ENCODE measurements at places on chromosomes 11 and 22.

GRCh38 chr22:42932197-42932519 lies 75.1 kb upstream of the ARFGAP3 start:
- no peak for DNase-seq

- DNase-seq, result peak; percentile 48
These were observed 1.3 kb downstream of the TIGD3 start for GRCh38 chr11:65355776-65356393.

DNA sequence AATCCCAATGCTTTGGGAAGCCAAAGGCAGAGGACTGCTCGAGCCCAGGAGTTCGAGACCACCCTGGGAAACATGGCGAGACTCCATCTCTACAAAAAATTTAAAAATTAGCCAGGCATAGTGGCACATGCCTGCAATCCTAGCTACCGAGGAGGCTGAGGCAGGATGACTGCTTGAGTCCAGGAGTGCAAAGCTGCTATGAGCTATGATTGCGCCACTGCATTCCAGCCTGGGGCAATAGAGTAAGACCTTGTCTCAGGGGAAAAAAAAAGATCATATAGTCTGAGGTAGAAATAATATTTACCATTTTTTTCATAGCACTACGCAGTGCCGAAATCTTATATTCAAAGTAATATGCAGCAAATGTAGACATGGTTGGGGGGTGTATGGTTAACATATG lies 47.8 kb downstream of the MRTFA start:
- DNase-seq, result peak; percentile 80

- DNase-seq, result peak; percentile 36
These were observed 57.6 kb downstream of the KCNJ4 start for GRCh38 chr22:38397189-38398085.

GRCh38 chr11:36751335-36751781 lies 153.3 kb upstream of the RAG2 start:
- no peak for DNase-seq

- DNase-seq, result no peak
These were observed 324.7 kb downstream of the ETS1 start for GRCh38 chr11:128262463-128263345.

- peak; percentile 86 for DNase-seq
These were observed at the start of gene BIRC3 for GRCh38 chr11:102317099-102317767. TSS of gene BIRC3 (plus strand) at chr11:102317484. CDS start at chr11:102324510, 7,026 bp downstream.

GRCh38 chr11:131186629-131187101 lies 183.8 kb upstream of the NTM start:
- DNase-seq, result peak; percentile 1

DNA sequence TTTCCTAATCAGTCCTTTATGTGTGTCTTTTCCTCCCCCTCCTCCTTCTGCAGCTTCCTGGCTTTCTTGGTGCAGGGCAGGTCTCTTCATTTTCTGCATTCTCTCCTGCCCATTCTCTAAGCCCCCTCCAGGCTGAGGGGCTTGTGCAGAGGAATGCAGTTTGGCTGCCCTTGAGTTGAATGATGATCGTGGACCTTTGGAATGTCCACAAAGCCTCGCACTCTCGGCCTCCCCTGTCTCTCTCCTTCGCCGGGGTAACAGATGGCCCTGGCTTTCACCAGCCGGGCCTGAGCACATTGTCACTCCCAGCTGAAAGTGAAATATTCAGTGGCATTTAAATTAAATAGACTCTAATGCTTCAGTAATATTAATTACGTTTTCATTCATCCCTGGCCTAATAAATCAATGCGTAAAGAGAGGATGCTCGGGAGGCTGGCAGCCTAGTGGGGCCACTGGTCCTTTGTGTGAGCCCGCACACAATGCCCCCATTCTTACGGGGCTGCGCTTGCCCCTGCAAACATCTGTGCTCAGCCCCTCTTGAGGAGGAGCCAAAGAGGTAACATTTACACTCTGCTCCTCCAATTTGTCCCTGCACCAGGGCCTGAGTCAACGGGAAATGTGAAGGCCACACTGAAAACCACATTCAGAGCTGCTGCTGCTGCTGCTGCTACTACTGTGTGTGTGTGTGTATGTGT lies 64.9 kb upstream of the PAX6 start:
- DNase-seq, result no peak

DNA sequence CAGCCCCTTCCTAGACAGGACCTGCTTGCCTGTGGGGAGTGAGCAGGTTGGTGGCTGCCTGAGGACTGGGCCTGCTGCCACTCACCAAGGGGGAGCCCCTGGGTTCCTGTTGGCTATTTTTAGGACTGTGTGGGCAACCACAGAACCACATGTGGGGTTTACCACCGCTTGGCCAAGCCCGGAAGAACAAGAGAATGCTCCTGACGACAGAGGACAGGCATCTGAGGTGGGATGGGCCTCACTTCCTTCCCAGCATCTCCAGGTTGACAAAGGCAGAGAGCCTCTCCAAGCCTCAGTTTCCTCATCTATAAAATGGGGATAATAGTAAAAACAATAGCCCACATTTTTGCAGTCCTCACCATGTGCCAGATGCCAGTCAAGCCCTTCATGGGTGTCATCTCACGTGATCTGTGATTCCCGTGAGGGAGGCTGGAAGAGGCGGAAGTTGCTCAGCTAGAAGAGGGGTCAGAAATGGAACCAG lies 43.6 kb downstream of the LRRC32 start:
- peak; percentile 87 for DNase-seq

- DNase-seq, result no peak
These were observed 2.4 kb downstream of the DRD4 start for GRCh38 chr11:639332-639955.

GRCh38 chr11:27718863-27719545 lies 18.7 kb upstream of the BDNF start:
- DNase-seq, result peak; percentile 66

DNA sequence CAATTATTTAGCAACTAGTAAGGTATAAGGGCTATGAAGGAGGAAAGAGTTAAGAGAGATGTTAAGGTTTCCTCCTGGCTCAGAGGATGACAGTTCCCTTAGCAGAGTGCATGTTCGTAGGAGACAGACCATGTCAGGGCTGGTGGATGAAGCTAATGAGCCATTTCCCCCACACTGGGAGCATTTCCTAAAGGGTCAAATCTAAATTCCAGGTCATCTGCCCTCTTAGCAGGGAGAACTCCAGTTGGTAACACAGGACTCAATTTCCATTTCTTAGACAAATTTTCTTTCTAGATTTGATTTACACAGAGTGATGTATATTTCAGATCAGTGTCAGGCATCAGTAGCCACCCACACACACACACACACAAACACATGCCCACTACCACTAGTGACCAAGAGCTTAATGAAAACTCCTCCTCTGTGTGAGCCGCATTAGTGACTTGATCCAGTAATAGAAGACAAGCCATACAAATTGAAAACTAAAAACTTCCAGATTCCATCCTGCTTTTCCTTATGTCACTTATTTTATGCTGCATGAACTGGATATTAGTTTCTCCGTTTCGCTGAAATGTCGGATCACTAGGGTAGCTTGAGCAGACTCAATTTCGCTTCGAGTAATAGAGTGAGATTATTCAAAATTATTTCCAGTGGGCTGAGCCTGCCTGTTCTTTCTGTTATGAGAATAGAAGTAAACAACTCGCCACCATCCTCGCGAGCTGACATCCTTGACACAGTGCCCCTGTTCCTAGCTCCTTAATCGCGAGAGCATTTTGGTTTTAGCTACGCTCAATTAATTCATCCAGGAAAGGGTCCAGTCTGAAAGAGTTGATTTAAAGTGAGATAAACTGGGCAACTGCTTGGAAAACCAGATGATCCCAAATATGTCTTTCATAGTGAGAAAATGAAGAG lies 582.6 kb downstream of the SOX6 start:
- DNase-seq, result no peak

DNA sequence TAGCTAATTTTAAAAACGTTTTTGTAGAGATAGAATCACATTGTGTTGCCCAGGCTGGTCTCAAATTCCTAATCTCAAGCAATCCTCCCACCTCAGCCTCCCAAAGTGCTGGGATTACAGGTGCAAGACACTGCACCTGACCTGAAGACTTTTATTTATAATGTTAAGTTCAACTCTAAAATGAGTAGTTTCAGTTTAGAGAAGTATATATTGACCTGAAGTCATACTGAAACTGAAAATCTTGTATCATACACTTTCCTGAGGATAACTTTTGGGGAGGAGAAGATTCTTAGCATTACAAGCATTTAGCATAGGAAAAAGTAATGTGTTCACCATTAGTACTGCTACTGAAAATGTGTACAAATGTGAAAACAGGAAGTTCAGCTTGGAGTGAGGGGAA lies 249.3 kb downstream of the CASP12 start:
- DNase-seq, result no peak

- no peak for DNase-seq
These were observed 430.5 kb upstream of the ANO3 start for GRCh38 chr11:25901415-25901814.

DNA sequence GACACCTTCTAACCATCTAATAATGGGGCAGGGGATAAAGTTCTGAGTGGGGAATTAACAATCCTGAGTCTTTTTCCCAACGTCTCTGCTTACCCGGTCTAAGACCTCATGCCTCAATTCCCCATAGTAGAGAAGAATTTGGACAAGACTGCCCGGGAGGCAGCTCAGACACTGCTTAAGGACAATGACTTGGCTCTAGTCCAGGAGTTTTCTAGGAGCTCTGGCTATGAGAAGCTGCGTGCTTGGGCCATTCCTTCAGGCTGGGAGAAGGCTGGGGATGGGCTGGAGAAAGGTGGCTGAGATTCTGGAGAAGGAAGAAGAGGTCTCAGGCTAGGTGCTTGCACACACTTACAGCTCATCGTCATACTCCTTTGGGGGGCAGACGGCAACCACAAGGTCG lies 19.8 kb upstream of the ABCC8 start:
- DNase-seq, result peak; percentile 9

DNA sequence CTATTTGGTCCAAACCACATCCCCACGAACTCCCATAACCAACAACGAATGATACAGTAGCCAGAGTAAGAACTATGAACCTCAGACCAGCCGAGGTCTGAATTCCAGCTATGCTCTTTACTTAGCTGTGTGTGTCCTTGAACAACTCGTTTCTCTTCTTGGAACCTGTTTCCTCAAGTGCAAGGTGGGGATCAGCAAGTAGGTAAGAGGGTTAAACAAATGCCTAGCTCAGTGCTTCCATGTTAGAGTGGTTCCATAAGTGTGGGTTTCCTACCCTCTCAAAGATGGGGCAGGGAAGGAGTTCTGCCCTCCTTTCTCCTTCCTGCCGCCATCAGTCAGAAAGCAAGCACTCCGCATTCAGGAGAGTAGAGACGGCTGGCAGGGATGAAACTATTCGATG lies 283.4 kb upstream of the SYN3 start:
- DNase-seq, result no peak

DNA sequence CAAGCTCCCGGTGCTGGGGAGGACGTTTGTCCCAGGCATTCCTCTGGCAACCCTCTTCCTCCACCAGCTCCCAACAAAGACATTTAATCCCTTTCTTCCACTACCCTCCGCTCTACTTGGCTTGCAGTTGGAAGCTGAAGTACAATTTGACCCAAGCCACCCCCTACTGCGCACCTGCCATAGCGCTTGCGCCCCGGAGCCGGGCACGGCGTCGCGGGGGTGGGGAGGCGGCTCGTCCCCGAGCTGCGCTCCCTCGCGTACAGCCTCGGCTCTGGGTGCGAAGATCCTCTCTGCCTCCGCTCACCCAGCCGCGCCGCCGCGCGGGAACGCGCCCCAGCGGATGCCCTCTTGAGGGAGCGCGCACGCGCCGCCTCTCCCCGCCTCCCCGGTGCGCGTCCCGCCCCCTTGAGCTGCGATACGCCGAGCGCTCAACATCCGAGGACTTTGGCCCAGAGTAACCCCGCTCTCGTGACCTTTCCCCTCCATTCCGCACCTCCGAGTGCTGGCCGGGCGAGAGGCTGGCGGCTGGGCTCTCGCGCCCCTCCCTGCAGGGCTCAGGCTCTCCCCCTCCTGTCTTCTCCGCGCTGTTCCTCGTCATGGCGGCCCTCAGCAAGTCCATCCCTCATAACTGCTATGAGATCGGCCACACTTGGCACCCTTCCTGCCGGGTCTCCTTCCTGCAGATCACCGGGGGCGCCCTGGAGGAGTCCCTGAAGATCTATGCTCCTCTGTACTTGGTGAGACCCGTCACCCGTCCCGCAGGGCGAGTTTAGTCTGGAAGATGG lies at the start of gene TMEM135:
Gene TMEM135 (plus strand): TSS at position 485 of the 785 bp plus-strand sequence. CDS start 112 bp downstream, at position 597.
- peak; percentile 81 for DNase-seq

- no peak for DNase-seq
These were observed 63.9 kb downstream of the PKNOX2 start for GRCh38 chr11:125228445-125228844.

DNA sequence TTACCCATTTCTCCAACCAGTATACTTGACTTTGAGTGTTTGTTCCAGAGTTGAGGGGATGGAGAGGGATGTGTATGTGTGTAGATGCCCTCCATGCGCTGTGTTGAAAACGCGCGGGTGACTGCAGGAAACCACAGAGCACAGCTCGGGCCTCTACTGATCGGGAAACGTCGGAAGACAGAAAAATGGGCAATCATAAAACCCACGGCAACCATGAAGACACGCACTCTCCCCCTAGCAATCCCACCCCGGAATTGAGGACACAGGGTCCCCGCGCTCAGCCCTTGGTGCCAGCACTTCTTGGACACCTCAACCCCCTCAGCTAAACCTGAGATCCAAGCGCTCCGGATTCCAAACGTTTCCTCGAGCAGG lies 251 bp upstream of the UQCC3 start:
- no peak for DNase-seq

DNA sequence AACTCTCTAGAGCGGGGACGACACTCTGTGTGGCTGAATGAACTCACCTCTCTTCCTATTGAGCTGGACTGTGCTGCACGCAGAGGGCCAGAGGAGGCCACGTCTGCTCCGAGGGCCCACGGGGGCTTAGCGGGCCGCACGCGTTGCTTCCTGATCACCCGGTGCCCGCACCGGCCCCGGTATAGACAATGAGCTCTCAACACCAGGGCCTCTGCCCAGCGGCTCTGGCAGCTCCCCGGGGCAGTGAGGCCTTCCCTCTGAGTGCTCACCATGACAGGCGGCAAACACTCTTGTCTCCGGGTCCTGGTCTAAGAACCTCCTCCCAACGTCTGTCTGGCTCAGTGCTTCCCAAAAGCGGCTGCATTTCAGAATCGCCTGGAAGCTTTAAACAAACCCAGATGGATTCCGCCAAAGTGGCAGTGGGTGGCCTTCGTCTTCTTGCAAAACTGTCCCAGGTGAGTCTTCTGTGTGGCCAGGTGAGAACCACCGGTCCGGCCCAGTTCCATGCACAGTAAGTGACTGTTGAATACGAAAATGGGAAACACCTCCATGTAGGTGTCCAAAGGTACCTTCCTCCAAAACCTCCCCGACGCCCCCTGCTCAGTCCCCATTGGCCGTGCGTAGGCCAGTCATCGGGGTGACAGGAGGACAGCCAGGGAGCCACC lies 47.8 kb upstream of the CCND1 start:
- no peak for DNase-seq

GRCh38 chr11:76620489-76620888 lies 50.1 kb downstream of the LRRC32 start:
- peak; percentile 96 for DNase-seq

DNA sequence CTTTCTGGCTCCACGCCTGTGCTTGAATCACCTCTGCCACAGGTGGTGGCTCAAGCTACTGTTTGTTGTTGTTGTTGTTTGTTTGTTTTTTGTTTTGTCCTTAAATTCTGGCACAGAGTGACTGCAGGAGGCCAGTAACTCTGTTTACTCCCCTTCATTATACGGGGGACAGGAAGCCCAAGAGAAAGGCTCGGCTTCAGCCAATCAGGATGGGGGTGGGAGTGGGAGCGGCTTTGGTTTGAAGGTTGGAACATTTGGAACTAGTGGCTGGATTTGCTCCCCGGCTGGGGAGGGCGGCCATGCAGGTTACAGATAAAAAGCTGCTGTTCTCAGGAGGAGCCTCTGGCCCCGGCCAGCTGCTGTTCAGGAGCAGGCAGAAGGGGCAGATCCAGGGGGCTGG lies 19.7 kb upstream of the CABP2 start:
- no peak for DNase-seq

All from AG10803 (cell line).